ENCODE measurements at places on chromosomes 6 and 20. TPM values are rescaled to one million over a fixed set of nuclear protein-coding genes. Genes with fewer than 3 reads are reported as not detected.

The MYB gene
- total RNA-seq = not detected

The DAAM2 gene
- 62.1 TPM for total RNA-seq

The NOX3 gene
- total RNA-seq = not detected

The MTCH1 gene
- total RNA-seq = 171 TPM

The TSHZ2 gene
- total RNA-seq = 95.4 TPM

The TRERF1 gene
- 9.5 TPM for total RNA-seq

The MAK gene
- total RNA-seq = 0.12 TPM

The CNR1 gene
- total RNA-seq = 12.2 TPM

The SRPK1 gene
- 26.1 TPM for total RNA-seq

The TREML1 gene
- total RNA-seq = 1.7 TPM

The BPIFA1 gene
- total RNA-seq = not detected

The SRSF12 gene
- total RNA-seq = 1.6 TPM

The VSTM2L gene
- total RNA-seq = 3.1 TPM

The FAM184A gene
- total RNA-seq = 3.8 TPM

The CGAS gene
- total RNA-seq = 8.7 TPM

The SNAI1 gene
- 10.4 TPM for total RNA-seq

The CD40 gene
- 36.1 TPM for total RNA-seq

The SLC17A1 gene
- not detected for total RNA-seq

The APCDD1L gene
- 14.6 TPM for total RNA-seq

The ISM1 gene
- 42.9 TPM for total RNA-seq

The CGA gene
- not detected for total RNA-seq

The DLK2 gene
- not detected for total RNA-seq

The RAMACL gene
- total RNA-seq = 6.4 TPM

The PHF3 gene
- total RNA-seq = 69.2 TPM

The CYP39A1 gene
- total RNA-seq = 2.0 TPM

The IER3 gene
- 72.9 TPM for total RNA-seq

The SAPCD1 gene
- total RNA-seq = 0.68 TPM

The TCF21 gene
- total RNA-seq = 0.29 TPM

The KCNK16 gene
- not detected for total RNA-seq

The SIRPB1 gene
- 1.8 TPM for total RNA-seq

The HLA-A gene
- total RNA-seq = 599 TPM

The LINC00237 gene
- total RNA-seq = not detected

The TFAP2A gene
- 0.23 TPM for total RNA-seq

The EEF1A2 gene
- total RNA-seq = 1.5 TPM

The SLC17A2 gene
- total RNA-seq = not detected

All from aorta (tissue), 5 donors.